Mammary epithelial cell (primary cell): ENCODE measurements at places on chromosomes 11 and 22.
A peak's percentile ranks its signal among the peaks of the same experiment; 100 is the strongest.

- no peak for DNase-seq
Measured at GRCh38 chr11:61916737-61917333, 531 bp downstream of the RAB3IL1 start.

GRCh38 chr11:76603202-76603601 lies 67.3 kb downstream of the LRRC32 start:
- no peak for DNase-seq

GRCh38 chr22:21734540-21735199 lies 924 bp downstream of the YPEL1 start:
- no peak for DNase-seq

DNA sequence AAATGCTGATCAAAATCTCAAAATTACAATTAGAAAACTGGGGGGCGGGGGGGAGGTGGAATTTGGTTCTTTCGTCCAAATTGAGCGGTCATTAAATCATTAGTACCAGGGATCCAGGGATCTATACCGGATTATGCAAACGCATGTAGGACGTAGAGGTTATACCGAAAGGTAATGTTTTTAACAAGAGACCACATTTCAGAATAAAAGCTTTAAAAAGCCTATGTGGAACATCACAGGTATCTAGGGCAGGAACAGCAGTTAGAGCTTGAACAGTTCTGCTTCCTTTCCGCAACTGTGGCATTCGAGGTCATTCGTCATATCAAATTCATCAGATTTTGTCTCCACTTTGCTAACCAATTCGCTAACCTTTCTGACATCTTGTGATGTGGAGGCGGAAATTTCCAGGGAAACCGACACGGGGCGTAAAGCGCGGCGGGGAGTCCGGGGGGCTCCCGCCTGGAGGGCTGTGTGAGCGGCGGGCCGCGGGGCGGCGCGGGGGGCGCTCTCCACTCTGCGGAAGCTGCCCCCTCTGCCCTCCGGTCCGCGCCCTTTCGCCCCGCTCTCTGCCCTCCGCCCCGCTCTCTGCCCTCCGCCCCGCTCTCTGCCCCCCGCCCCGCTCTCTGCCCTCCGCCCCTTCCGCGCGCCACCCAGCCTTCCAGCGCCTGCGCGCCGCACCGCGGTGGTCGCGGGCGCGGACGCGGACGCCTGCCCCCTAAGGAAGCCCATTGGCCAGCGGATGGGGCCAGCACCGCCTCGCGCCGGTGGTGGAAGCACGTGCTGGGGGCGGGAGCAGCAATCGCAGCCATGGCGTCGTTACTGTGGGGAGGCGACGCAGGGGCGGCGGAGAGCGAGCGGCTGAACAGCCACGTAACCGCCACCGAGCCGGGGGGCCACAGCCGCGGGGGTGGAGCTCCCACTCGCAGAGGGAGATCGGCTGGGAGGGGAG lies at the start of gene DDX25:
TSS of gene DDX25 (plus strand) at position 798 of the 949 bp plus-strand sequence. CDS start at position 808, 10 bp downstream.
- DNase-seq = peak; percentile 1

DNA sequence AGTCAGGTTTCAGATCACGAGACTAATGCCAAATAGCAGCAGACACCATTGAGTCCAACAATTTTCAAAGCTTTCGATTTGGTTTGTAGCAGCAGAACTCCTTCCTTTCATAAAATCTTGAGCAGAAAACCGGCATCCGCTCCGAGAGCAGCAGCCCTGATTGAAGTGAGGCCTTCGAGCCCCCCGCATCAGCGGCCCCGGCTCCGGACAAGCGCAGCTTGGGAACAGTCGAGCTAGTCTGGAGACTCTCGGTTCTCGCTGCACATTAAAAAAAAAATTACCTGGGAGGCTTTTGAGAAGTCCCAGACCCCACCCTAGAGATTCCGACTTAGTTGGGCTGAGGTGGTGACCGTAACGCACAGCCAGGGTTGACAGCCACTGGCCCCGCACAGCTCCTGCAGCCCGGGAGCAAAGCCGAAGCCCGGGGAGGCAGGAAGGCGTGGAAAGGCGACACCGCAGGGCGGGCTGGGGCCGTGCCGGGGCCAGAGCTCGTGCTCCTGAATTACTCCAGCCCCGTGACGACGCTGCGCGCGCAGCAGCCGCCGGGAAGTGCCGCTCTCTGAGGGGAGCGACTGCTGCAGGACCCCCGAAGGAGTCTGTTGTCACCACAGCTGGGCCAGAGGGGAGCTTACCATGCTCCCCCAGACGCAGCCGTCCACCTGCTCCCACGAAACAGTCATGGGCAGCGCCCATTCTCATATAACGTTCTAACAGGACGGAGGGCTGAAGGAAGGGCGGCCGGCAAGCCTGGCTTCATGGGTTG lies 57.8 kb downstream of the SPATA19 start:
- no peak for DNase-seq

GRCh38 chr11:111361052-111361801 lies 17.8 kb downstream of the POU2AF1 start:
- DNase-seq = peak; percentile 9

DNA sequence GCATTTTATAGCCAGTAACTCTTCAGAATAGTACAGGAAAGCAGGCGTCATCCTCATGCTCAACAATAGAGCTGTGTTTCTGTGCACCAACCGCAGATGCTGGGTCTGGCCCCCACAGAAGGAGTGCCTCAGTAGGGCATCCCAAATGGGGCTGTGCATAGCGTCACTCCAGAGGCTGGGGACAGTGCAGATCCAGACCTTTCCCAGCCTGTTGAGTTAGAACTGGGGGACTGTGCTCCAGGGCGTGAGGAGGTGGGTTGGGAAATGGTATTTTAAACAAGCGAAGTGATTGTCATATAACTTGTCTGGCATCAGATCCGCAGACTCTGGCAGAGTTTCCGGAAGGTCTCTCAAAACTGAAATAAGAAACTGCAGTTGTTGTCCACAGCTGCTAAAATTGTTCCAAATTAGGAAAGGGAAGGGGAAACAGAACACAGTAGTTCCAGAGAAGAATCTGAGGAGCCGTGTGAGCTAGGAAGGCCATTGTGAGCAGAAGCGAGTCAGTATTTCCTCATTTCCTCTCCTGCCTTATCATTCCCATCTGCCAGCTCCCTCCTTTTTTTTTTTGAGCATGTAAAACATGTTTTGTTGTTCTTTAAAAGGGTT lies 52.2 kb downstream of the JAM3 start:
- DNase-seq = peak; percentile 51

GRCh38 chr11:124961972-124962609 lies 8.1 kb downstream of the CCDC15 start:
- DNase-seq = peak; percentile 67

DNA sequence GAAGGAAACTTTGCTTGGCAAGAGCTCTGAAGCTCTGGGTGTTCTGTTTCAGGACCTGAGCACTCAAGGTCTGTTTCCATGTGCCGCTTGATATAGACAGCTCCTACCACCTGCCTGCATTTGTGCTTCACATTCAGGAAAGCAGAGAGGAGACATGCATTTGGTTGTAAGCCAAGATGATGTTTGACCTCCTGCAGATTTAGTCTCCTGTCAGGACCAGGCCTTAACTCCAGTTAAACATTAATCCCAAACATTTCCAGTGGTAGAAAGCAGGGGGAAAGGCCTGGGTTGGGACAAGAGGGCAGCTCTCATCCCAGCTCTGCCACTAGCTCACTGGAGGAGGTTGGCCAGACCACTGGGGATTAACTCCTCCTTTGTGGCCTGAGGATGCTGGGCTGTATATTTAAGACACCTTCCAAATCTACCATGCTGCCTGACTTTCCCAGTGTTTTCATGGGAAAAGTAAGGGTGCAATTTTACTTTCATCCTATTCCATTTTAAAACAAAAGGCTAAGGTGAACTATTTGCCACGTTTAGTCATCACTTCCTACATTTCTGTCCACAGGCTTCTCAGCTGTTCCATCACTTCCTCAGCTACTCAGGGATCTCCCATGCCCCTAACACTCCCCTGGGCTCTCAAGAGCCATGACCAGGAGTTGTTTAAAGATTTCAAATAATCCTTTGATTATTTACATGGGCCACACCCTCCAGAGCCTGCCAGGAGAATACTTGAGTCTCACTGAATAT lies 80.9 kb downstream of the INSC start:
- DNase-seq = no peak

GRCh38 chr11:83159902-83160865 lies 3.3 kb downstream of the PCF11 start:
- DNase-seq = peak; percentile 75

GRCh38 chr22:38735126-38735464 lies 20.7 kb downstream of the SUN2 start:
- DNase-seq = no peak

DNA sequence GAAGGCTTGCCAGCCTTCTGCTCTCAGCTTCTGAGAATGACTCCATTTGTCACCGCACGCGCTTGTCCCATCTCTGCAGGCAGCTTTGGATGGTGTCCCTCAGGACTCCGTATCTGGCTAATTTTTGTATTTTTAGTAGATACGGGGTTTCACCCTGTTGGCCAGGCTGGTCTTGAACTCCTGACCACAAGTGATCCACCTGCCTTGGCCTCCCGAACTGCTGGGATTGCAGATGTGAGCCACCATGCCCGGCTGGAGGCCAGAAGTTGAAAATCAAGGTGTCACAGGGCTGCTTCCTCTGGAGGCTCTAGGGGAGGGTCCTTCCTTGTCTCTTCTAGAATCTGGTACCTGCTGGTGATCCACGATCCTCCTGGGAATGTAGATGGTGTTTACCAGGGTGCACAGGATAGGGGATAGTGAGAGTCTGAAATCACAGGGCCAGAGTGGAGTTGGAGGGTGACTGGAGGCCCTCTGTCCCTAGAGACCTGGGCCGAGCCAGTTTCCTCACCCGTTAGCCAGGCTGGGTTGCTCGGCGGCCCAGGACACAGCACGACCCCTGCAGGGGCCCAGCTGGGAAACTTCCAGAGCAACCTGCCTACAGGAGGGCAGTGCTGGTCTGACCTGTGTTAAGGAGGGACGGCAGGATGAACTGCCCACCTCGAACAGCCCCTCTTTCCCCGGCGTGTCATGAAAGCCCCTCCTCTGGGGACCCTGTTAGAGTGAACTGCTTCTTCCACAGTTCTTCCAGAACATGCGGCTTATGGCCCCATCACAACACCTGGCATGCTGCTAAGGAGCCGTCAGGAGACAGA lies 48.9 kb upstream of the SHANK2 start:
- no peak for DNase-seq

- DNase-seq = no peak
Measured at GRCh38 chr11:57158180-57158579, 23.6 kb upstream of the LRRC55 start.

DNA sequence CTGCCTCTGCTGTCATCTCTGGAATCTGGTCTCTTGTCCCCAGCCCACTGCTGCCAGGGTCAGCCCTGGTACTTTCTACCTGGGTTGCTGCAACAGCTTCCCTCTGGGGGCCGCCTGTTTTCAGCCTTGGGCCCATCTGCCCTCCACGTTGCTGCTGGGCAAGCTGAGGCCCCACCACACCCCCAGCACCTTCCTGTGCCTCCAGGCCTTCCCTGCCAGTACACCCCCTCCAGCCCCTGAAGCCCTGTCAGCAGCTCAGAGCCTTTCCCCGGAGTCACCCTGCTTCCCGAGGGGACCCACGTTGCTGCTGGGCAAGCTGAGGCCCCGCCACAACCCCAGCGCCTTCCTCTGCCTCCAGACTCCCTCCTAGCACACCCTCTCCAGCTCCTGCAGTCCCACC lies 3.3 kb upstream of the SAMM50 start:
- no peak for DNase-seq

DNA sequence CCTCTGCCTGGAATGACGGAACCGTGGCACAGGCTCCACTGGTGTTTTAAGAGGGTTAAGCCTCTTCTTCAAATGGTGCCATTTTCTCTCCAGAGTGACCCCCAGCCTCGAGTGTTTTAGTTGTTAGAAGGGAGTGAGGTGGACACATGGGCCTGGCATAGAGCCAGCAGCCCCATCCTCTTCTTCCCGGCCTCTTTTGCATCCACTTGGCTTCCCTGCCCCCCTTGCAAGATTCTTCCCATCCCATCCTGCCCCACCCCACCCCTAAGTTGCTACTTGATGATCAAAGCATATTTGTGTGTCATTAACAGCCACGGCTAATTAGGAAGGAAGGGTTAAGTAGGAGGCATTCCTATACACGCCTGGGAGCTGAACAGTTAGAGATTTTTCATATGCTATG lies 72.3 kb upstream of the CRYBB3 start:
- DNase-seq = no peak
